Activated CD8-positive, alpha-beta T cell treated with anti-CD3 and anti-CD28 coated beads for 36 hours (primary cell): ENCODE measurements at places on chromosomes 12 and 14. TPM values are rescaled to one million over a fixed set of nuclear protein-coding genes. Genes with fewer than 3 reads are reported as not detected.

DNA sequence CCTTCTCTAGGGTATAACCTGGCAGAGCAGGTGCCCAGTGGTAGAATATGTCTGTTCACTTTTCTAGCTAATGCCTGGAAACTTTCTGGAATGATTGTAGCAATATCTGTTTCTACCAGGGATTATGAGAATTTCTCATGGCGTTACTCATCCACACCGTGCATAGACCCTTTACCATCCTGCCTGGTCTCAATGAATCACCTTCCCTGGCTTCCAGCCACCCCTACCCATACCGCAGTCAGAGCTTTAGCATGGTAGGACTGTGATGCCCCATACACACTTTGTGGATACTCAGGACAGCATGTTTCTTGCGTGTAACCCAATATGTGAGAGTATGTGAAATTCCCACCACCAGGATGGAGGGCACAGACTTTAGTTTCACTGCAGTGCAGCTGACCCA, 45.4 kb downstream of the TUNAR start:
- no peaks in the 10 kb centered on the region for H3K36me3 ChIP-seq
- peaks cover 8% of the 10 kb centered on the region for H3K27me3 ChIP-seq
- no peak overlapping the region for H3K4me3 ChIP-seq
- H3K4me1 ChIP-seq = no peaks in the 10 kb centered on the region

GRCh38 chr12:92546635-92547348, 156.0 kb upstream of the PLEKHG7 start:
- no peak overlapping the region for H3K4me3 ChIP-seq
- DNase-seq = no peak
- H3K27me3 ChIP-seq = no peaks in the 10 kb centered on the region
- no peak overlapping the region for H3K27ac ChIP-seq
- H3K4me1 ChIP-seq = peaks cover 11% of the 10 kb centered on the region
- peaks cover 9% of the 10 kb centered on the region for H3K36me3 ChIP-seq

- no peak overlapping the region for H3K27ac ChIP-seq
- no peak for DNase-seq
- H3K36me3 ChIP-seq = peaks cover 10% of the 10 kb centered on the region
- no peak overlapping the region for H3K4me3 ChIP-seq
Measured at GRCh38 chr12:104506676-104507401, 50.1 kb downstream of the CHST11 start.

GRCh38 chr12:95701722-95702418, 88.7 kb downstream of the NTN4 start:
- H3K4me1 ChIP-seq = no peaks in the 10 kb centered on the region
- no peak for DNase-seq
- no peak overlapping the region for H3K4me3 ChIP-seq
- H3K27ac ChIP-seq = no peak overlapping the region
- no peaks in the 10 kb centered on the region for H3K27me3 ChIP-seq
- no peaks in the 10 kb centered on the region for H3K36me3 ChIP-seq

DNA sequence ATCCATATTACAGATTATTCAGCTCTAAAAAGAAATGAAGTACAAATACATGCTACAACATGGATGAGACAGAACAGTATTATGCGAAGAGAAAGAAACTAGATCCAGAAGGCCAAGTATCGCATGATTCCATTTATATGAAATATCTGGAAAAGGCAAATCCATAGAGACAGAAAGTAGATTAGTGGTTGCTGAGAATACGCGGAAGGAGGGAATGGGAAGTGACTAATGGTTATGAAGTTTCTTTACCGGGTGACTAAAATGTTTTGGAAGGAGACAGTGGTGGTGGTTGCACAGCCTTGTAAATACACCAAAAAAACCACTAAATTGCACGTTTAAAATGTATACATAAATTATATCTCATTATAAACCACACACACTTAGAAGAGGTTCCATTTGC, 12.5 kb downstream of the PRDM4 start:
- peaks cover 36% of the 10 kb centered on the region for H3K36me3 ChIP-seq
- no peaks in the 10 kb centered on the region for H3K27me3 ChIP-seq
- no peak overlapping the region for H3K27ac ChIP-seq
- H3K4me3 ChIP-seq = no peak overlapping the region
- H3K4me1 ChIP-seq = peaks cover 2% of the 10 kb centered on the region
- no peak for DNase-seq

DNA sequence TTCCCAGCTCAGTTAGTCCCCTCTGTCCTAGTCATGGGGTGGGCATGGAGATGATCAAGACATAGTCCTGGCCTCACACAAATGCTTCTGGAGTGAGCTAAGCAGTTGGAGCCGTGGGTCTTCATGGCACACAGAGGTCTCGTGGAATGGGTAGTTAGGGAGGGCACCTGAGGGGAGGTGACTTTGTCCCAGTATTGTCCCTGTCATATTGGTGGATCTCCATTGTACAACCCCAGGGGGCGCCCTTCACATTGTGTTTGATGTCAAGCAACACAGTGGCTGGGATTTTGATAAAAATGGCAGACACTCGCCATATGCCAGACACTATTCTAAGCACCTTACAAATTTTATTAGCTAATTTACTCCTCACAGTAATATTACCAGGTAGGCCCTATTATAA, 175.4 kb upstream of the LHX5 start:
- peak; percentile 36 for DNase-seq
- H3K4me3 ChIP-seq = no peak overlapping the region

DNA sequence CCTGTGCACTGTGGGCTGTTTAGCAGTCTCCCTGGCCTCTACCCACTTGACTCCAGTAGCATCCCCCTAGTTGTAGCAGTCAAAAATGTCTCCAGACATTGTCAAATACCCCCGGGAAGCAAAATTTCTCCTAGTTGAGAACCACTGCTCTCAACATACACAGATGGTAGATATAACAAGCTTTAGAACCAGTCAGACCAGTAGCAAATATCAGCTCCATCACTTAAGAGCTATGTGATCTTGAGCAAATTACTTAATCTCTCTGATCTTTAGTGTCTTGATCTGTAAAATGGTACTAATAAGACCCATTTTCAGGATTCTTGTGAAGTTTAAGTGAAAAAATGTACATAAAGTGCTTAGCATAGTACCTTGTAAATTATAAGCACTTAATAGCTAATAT, 96.2 kb downstream of the DUSP6 start:
- no peak overlapping the region for H3K4me3 ChIP-seq
- H3K36me3 ChIP-seq = no peaks in the 10 kb centered on the region
- H3K27ac ChIP-seq = no peak overlapping the region
- no peaks in the 10 kb centered on the region for H3K27me3 ChIP-seq
- no peak for DNase-seq
- H3K4me1 ChIP-seq = peaks cover 18% of the 10 kb centered on the region

DNA sequence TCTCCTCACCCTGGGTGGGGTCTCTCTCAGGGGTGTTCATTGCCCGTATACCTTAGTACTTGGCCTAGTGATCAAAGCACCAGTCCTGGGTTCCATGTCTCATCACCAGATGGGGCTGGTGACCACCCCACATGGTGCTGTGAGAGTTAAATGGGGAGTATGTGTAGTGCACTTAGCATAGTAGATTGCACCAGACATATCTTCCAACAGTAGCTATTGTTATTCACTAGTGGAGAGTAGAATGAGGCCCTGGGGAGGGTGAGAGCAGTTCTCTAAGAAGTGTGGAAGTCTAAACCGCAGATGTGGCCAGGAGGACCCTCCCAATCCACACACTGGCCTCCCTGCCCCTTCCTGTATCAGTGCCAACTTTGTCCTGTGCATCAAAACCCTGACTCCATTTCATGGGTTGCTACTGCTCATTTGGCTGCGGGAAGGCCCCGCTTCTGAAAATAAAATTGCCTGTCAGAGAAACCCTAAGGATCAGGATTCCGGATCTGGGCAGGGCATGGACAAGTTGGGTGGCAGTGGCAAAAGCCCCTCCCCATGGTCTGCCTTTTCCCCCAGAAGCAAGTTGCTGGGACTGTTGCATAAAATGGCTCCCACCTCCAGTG, 4.4 kb downstream of the CD9 start:
- DNase-seq = peak; percentile 28
- peaks cover 20% of the 10 kb centered on the region for H3K27me3 ChIP-seq
- no peaks in the 10 kb centered on the region for H3K36me3 ChIP-seq
- H3K4me1 ChIP-seq = peaks cover 17% of the 10 kb centered on the region
- H3K27ac ChIP-seq = no peak overlapping the region

GRCh38 chr14:56300495-56300894, 182.3 kb downstream of the PELI2 start:
- no peak overlapping the region for H3K27ac ChIP-seq
- H3K36me3 ChIP-seq = peaks cover 7% of the 10 kb centered on the region
- no peak overlapping the region for H3K4me3 ChIP-seq
- DNase-seq = no peak
- no peaks in the 10 kb centered on the region for H3K4me1 ChIP-seq

DNA sequence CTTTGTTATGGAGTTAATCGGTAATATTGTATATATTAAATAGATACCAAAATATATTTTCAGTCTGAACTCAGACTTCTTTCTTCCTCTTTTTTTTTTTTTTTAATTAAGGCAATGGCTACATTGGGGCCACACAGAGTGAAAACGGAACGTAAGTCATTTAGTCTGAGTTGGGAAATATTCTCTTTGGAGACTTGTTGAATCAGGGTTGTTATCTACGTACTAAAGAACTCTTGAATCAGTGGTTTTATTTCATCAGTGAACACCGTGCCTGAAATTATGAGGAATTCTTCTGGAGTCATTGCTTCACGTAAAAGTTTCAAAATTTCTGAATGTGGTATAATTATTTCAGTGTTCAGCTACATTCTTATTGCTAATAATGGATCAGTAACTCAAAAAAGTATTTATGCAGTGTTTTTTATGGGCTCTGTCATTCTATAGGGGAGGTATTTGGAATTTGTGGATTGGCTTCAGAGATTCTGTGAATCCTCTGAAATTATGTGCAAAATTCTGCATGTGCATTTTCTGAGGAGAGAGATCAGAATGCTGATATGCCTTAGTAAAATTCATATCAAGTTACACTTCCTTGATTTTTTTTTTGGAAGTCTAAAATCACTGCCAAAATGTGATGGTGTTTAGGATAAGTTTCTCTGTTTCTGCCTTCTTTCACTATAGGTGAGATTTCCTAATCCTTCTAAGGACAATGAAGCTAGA, 39.6 kb downstream of the BRMS1L start:
- H3K4me3 ChIP-seq = no peak overlapping the region
- DNase-seq = no peak
- no peak overlapping the region for H3K27ac ChIP-seq
- H3K4me1 ChIP-seq = no peaks in the 10 kb centered on the region
- no peaks in the 10 kb centered on the region for H3K27me3 ChIP-seq
- H3K36me3 ChIP-seq = peaks cover 12% of the 10 kb centered on the region

- H3K27me3 ChIP-seq = peaks cover 2% of the 10 kb centered on the region
- no peaks in the 10 kb centered on the region for H3K36me3 ChIP-seq
- no peak overlapping the region for H3K27ac ChIP-seq
- DNase-seq = no peak
Measured at GRCh38 chr12:125470838-125471783, 405.9 kb downstream of the AACS start.

The TAS2R46 gene
- 0.45 TPM for total RNA-seq

The OASL gene
- 11.1 TPM for total RNA-seq

The DAZAP2 gene
- total RNA-seq = 91.7 TPM
